ENCODE measurements at places on chromosomes 12 and 14. TPM values are rescaled to one million over a fixed set of nuclear protein-coding genes. Genes with fewer than 3 reads are reported as not detected.

GRCh38 chr12:52826611-52827498 is 7.3 kb downstream of the KRT79 start:
- no peaks in the 10 kb centered on the region for H3K27me3 ChIP-seq
- no peaks in the 10 kb centered on the region for H3K4me1 ChIP-seq
- H3K27ac ChIP-seq, result no peak overlapping the region
- no peak for DNase-seq

C12orf54 gene
- total RNA-seq, result not detected

GRCh38 chr12:130826151-130826801 is 12.8 kb downstream of the STX2 start:
- H3K27ac ChIP-seq, result no peak overlapping the region
- DNase-seq, result peak; percentile 96
- no peaks in the 10 kb centered on the region for H3K27me3 ChIP-seq
- H3K4me3 ChIP-seq, result no peak overlapping the region

GZMH gene
- not detected for total RNA-seq

NUP37 gene
- 74.7 TPM for total RNA-seq

ARHGDIB gene
- 0.50 TPM for total RNA-seq

DNA sequence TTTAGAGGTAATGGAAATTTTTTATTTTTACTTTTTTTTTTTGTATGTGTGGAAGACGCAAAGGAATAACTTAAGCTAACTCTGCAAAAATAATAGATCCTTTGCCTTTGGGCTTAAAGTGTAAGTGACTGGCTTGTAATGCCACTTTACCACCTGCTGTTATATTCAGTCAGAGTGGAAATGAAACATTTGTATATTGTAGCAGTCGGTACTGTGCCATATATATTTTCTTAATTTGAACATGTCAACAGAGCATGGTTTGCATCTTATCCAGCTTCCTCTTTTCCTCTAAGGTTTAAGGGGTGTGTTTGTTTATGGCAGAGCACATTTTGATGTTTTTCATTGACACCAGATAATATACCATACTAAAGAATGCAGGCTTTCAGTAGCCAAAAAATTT is 176.6 kb downstream of the TRHDE start:
- no peaks in the 10 kb centered on the region for H3K36me3 ChIP-seq
- DNase-seq, result no peak
- no peak overlapping the region for H3K27ac ChIP-seq
- H3K4me3 ChIP-seq, result no peak overlapping the region
- H3K27me3 ChIP-seq, result no peaks in the 10 kb centered on the region

DNA sequence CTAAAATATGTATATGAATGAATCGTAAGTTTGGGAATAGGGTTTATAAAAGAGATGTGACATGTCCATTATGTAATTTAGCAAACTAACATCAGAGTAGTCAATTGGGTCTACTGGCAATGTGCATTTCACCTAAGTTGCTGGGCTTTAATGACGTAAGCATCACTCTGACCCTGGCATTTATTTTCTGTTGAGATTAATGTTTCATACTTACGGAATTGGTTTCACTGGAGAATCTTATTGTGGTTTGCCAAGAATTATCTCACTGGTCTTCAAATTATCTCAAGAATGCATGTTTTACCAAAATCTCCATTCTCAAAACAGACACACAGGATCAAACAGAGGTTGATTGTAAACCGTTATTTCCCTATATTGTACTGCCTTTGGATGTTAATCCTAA is 437.1 kb downstream of the NPAS3 start:
- no peak for DNase-seq
- H3K4me3 ChIP-seq, result no peak overlapping the region
- H3K27me3 ChIP-seq, result no peaks in the 10 kb centered on the region

DNA sequence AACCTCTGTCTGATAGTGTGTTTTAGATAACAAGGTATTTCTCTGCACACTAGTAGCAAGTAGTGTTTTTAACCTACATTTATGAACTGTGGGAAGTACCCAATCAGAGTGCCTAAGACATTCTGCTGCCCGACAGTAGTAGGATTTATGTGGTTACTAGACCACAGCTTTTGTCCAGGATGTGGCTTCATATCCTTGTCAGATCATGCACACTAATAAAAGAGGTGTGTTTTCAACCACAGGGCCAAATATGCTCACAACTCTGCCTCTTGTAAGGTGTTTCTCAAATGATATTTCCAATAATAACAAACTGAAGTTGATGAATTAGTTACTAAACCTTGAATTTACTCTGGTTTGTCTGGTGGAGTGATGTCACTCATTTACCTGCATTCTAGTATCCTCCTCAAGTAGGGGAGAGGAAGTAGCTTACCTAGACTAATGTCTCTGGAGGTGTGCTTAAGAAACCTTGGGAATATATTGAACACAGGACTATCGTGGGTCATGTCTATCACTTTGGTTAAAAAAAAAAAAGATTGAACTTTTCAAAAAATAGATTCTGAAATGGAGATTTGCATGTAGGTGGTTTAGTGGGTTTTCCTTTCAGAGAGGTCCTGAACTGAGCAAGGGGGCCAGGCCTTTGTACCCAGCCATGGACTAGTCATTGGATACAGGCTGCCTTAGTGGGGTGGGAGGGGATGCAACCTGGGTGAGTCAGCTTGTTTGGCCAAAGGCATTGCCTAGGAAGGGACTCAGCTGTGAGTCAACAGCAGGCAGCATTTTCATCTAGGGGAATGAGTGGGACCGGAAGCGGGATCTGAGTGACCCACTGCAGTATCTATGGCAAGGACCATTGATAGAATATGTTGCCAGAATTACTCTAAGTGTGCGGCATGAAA is 14.1 kb downstream of the FBXW8 start:
- peaks cover 18% of the 10 kb centered on the region for H3K4me1 ChIP-seq
- peaks cover 11% of the 10 kb centered on the region for H3K36me3 ChIP-seq
- no peaks in the 10 kb centered on the region for H3K27me3 ChIP-seq
- no peak overlapping the region for H3K27ac ChIP-seq

SARNP gene
- total RNA-seq, result 104 TPM

GRCh38 chr14:99213101-99213500 is 58.9 kb downstream of the BCL11B start:
- no peak overlapping the region for H3K27ac ChIP-seq
- no peaks in the 10 kb centered on the region for H3K36me3 ChIP-seq

DNA sequence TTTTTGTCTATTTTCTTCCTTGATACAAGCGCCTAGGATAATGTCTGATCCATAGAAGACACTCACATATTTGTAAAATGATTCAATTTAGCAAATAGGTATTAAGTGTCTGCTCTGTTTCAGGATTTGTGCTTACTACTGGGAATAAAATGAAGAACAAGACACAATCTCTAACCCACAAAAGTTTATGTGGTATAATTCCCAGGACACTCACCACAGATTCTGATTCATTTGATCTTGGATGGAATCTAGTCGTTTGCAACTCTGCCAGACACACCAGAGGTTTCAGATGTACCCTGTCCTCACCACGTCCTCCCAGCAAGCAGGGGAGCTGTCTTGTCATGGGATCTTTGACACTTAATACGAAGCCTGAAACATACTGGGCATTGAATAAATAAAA is 208.3 kb downstream of the LRIG3 start:
- H3K4me3 ChIP-seq, result no peak overlapping the region
- H3K27me3 ChIP-seq, result no peaks in the 10 kb centered on the region
- H3K27ac ChIP-seq, result no peak overlapping the region
- no peaks in the 10 kb centered on the region for H3K36me3 ChIP-seq
- no peak for DNase-seq
- no peaks in the 10 kb centered on the region for H3K4me1 ChIP-seq

LAG3 gene
- total RNA-seq, result 7.3 TPM

GRCh38 chr12:11540615-11541310 is 108.7 kb upstream of the ETV6 start:
- no peaks in the 10 kb centered on the region for H3K36me3 ChIP-seq
- H3K27ac ChIP-seq, result no peak overlapping the region
- H3K4me1 ChIP-seq, result no peaks in the 10 kb centered on the region
- DNase-seq, result no peak
- no peaks in the 10 kb centered on the region for H3K27me3 ChIP-seq
- H3K4me3 ChIP-seq, result no peak overlapping the region

CCDC177 gene
- total RNA-seq, result 5.8 TPM

DNA sequence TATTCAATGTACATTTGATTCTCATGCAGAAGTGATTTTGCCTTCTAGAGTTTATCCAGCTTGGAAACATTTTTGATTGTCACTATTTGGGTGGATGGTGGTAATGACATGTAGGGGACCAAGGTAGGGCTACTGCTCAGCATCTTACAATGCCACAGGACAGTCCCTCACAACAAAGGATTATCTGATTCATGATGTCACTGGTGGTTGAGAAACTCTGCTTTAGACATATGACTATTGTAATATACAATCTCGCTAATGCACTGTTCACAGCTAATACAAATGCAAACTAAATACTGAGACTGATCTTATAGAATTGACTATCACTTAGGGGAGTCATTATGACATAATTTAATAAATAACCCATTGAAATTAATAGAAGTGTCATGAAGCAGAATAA is 60.4 kb upstream of the BTG1 start:
- H3K27me3 ChIP-seq, result no peaks in the 10 kb centered on the region
- H3K36me3 ChIP-seq, result no peaks in the 10 kb centered on the region
- H3K4me1 ChIP-seq, result no peaks in the 10 kb centered on the region
- H3K4me3 ChIP-seq, result no peak overlapping the region

GRCh38 chr12:81758421-81759189 is 545 bp downstream of the PPFIA2 start:
- peaks cover 57% of the 10 kb centered on the region for H3K27me3 ChIP-seq
- no peak overlapping the region for H3K27ac ChIP-seq
- DNase-seq, result peak; percentile 87
- H3K36me3 ChIP-seq, result no peaks in the 10 kb centered on the region

- no peak for DNase-seq
- no peak overlapping the region for H3K4me3 ChIP-seq
- H3K4me1 ChIP-seq, result no peaks in the 10 kb centered on the region
Observed at GRCh38 chr12:91178781-91179180, 3.8 kb downstream of the DCN start.

GRCh38 chr14:21537090-21537424 is 10.9 kb upstream of the SALL2 start:
- DNase-seq, result no peak
- peak overlapping the region; percentile 98 for H3K27ac ChIP-seq
- H3K27me3 ChIP-seq, result no peaks in the 10 kb centered on the region

CAPZA3 gene
- total RNA-seq, result not detected

- H3K27me3 ChIP-seq, result no peaks in the 10 kb centered on the region
- H3K4me1 ChIP-seq, result no peaks in the 10 kb centered on the region
- H3K4me3 ChIP-seq, result no peak overlapping the region
- DNase-seq, result peak; percentile 57
- no peaks in the 10 kb centered on the region for H3K36me3 ChIP-seq
Observed at GRCh38 chr12:65074932-65075331, 46.2 kb downstream of the WIF1 start.

LRRIQ1 gene
- 2.9 TPM for total RNA-seq

- peak overlapping the region; percentile 21 for H3K4me3 ChIP-seq
- H3K4me1 ChIP-seq, result peaks cover 9% of the 10 kb centered on the region
- DNase-seq, result no peak
Observed at GRCh38 chr14:56059054-56059453, 59.2 kb upstream of the PELI2 start.

DNA sequence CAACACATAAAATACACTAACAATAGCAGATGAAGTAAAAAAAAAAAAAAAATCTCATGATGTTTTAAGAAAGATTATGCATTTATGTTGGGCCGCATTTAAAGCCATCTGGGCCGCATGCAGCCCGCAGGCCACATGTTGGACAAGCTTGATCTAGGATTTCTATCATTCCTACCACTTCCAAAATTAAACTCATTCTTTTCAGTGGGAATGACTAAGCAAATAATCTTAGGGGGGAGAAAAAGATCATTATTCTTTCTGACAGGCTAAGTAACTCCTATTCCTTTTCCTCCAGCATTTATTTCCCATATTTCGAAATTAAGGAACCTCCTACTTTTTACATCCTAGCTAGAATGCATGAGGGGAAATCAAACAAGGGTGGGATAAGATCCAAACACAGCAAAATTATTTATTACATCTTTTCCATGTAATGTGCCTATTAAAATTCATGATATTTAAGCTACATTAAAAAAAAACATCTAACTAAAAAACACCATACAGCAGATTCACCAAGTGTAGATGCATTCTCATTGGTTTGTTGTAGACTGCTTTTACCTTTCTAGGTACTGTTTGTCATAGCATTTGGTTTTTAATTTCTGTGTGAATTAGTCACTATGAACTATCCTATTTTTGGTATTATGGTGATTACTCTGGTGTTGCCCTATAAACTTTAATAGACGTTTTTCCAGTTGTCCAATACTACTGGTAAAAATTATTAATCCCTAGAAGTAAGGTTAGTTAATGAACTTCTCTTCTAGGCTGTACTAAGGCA is 76.1 kb downstream of the RASSF8 start:
- H3K4me1 ChIP-seq, result peaks cover 10% of the 10 kb centered on the region
- H3K27me3 ChIP-seq, result no peaks in the 10 kb centered on the region
- DNase-seq, result no peak
- no peaks in the 10 kb centered on the region for H3K36me3 ChIP-seq
- H3K27ac ChIP-seq, result no peak overlapping the region
- no peak overlapping the region for H3K4me3 ChIP-seq

DNA sequence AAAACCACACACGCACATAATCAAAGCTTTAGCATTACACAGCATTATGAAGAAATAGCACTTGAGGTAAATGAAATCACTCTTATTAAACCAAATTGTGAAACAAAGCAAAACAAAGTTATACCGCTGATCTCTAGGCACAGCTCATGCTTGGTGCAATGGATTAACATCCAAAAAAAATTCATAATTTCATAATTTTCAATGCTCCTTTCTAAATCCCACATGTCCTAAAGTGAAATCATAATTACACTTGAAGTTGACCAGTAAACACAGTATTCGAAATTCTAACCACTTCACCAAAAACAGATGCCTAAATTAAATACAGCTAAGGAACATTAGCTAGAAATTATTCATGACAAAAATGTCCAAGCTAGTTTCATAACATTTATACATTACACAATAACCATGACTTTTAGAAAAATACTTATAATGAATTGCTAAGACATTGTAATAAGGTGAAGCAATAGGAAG is 1.5 kb downstream of the MLH3 start:
- peaks cover 4% of the 10 kb centered on the region for H3K36me3 ChIP-seq
- no peaks in the 10 kb centered on the region for H3K27me3 ChIP-seq
- H3K4me3 ChIP-seq, result no peak overlapping the region
- no peak for DNase-seq
- H3K4me1 ChIP-seq, result no peaks in the 10 kb centered on the region
- H3K27ac ChIP-seq, result no peak overlapping the region

GRCh38 chr12:108367436-108367835 is 28.3 kb upstream of the CMKLR1 start:
- DNase-seq, result no peak
- H3K4me1 ChIP-seq, result no peaks in the 10 kb centered on the region
- no peak overlapping the region for H3K27ac ChIP-seq
- H3K4me3 ChIP-seq, result no peak overlapping the region
- no peaks in the 10 kb centered on the region for H3K27me3 ChIP-seq
- no peaks in the 10 kb centered on the region for H3K36me3 ChIP-seq
